GM23248 (cell line): ENCODE measurements at places on chromosomes 1 and 21.

DNA sequence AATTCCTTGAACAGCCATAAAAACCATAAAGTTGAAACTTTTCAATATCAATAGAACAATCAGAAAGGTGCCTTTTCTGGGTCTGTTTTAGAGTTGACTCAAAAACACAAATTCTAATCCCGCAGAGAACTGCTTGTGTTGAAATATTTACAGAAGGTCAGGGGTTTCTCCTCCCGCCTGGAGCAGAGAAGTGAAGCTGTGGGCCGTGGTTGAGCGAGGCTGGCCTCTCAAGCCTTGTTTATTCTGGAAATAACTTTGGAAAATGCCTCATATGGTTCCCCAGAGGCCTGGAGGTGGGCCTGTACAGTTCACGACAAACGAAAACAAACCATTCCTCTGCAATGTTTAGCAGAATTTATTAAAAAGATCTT, 90.8 kb upstream of the ERRFI1 start:
- DNase-seq, result peak; percentile 74

DNA sequence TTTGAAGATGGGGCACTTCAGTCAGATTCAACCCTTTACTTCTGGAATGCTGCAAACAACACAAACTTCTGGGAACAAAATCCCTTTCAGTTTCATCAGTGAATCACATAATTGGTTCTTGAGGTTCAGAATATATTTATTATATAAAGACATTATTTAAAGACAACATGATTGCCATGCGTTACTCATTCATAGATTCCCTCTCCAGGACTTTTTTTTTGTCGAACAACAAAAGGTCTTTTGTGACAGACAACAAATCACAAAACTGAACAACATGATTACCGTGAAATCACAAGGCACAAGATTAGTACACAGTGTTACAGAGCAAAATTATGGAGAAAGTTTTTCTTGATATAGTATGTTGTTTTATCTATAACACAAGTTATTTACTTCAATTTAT, 1815.0 kb downstream of the NCAM2 start:
- DNase-seq, result no peak

GRCh38 chr21:43865540-43866259, 677 bp downstream of the AGPAT3 start:
- peak; percentile 66 for DNase-seq

GRCh38 chr1:185213091-185213490, 56.1 kb downstream of the SWT1 start:
- peak; percentile 21 for DNase-seq

DNA sequence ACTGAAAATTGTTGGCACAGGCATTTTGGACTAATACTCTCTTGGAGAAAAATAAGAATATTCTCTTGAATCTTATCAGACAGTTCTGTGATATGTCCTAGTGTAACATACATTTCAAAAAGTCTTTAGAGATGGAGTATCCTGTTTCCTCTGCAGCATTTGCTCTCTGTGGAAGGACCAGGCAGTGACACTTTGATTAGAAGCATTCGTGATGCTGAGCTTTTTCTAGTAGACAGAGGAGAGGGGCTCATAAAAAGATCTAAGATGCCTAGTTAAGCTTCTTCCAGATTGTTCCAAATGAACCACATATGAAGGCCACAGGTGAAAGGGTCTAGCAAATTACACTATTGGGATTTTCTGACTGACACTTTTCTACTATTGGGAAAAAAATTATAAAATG, 120.3 kb downstream of the C1orf21 start:
- DNase-seq, result no peak

GRCh38 chr1:55821234-55821633, 606.1 kb upstream of the USP24 start:
- no peak for DNase-seq

GRCh38 chr21:43930074-43930847, 65.2 kb downstream of the AGPAT3 start:
- DNase-seq, result no peak

GRCh38 chr1:244341455-244342450, 110.0 kb downstream of the ADSS2 start:
- DNase-seq, result peak; percentile 50

DNA sequence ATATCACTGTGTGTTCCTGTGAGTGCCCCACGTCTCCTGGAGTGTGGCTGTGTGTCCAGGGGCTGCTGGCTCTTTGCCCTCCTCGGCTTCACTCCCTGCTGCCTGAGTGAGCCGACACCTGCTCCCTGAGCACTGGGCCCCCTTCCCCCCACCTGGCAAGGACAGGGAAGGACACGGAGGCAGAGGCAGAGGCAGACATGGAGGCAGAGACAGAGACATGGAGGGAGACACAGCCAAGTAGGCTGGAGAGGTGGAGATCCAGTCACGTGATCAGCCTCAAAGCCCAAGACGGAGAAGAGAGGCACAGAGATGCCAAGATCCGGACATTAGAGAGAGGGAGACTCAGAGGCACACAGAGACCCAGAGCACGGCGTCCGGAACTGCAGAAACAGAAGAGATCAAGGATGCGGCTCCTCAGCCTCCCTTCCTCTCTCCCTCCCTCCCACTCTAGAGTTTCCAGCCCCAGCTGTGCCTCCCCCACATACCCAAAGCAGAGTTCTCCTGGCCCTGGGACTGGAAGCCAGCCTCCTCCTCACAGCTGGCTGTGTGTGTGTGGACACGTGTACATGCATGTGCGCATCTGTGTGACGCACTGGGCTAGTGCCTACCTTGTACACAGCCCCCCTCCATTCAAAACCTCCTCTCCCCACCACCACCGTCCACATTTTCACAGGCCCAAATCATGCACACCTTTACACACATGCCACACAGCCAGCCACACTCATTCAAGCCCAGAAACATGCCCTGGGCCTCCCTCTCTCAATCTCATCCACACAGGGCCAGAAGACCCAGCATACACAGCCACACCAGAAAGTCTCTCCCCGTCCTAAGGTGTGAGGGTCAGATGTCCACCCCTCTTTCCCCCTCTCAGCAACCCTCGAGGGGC, 39.1 kb upstream of the WASF2 start:
- DNase-seq, result peak; percentile 85

DNA sequence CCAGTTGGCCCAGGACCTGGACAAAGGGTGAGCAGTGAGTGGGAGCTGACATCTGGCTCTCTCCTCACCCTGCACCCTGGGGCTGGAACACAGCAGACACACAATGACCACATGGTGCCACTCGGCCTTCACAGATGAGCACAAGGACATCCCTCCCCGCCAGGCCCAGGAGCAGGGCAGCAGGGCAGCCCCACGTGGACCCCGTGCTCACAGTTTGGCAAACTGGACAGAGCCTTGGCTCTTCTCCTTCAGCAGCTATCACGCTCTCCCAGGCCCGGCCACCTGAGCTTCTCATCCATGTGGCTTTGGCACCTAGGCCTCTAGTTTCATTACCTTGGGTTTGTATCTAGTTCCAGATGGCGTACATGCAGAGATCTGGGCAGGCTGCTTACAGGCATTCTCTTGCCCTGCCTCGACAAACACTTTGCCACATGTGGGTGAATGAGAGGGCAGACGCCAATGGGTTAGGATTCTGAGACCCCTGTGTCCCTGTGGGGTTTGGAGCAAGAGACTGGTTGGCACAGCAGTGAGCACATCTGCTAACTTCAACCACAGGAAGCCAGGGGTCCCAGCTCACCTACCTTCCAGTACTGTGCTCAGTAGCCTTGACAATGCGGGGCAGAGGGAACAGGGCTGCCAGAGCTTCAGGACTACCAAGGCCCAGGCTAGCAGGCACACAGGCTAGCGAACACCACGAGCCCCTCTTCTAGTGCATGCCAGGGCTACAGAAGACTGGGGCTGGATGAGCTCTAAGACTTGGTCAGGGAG, 3.4 kb upstream of the PTPRF start:
- no peak for DNase-seq

DNA sequence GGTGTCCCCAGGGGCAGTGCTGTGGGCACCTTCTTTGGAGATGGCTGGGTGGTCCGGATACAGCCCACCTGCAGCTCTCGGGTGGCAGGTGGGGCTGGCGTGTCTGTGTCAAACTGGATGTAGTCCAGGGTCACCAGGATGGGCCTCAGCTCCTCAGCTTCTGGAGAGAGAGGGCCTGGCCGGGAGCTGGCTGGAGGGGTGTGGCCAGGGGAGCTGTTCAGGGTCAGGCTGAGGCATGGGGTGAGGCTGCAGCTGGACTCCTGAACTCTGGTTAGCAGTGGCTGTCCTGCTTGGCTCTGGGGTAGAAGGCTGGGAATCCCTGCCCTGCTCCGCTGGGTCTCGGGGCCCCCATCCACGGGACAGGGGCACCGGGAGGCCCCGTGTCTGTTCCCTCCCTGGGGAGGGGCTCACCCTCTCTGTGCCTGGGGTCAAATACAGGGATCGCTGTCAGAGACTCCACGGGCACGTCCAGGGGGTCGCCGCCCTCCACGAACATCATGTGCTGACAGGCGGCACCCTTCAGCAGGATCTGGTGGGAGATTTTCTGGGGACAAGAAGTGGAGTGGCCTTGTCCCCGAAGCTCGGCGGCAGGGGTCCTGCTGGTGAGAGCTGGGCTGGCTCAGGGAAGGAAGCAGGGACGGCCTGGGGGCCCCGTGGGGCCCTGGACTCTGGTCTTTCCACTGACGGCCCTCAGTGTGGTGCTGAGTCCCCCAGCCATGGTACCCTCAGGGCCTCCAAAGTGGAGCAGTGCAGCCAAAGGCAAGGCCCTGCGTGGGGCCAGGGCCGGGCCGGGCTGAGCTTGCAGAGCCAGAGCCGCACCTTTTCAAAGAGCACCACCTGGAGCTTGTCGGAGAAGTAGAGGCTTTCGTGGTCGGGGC, 4.1 kb upstream of the TMEM52 start:
- no peak for DNase-seq

DNA sequence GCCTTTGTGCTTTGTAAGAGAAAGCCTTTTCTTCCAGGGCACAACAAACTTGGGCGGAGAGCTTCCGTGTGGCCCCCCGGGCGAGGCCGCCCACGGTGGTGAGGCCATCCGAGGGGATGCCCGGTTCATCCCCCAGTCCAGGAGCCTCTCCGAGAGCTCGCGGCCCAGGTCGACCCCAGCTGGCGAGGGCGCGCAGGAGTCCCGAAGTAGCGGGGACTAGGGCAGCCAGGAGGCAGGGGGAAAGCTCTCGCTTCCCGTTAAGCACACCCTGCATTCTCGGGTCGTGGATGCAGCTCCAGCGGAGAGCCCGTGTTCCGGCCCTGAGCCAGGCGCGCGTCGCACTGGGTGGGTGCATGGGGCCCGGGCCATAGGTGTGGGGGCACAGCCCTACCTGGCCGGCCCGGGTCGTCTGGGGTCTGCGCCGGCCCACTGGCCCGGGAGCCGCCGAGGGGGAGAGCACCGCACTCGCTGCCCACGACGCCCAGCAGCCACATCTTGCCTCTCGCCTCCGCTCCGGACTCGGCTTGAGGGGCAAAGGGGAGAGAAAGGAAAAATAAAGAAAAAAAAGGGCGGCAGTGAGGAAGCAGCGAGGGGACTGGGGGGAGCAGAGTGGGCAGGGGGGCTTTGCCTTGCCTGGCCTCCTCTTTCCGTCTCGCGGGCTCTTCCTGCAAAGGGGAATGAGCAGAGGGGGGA, 1.8 kb downstream of the RNF220 start:
- peak; percentile 31 for DNase-seq

GRCh38 chr1:41056907-41057306, 35.4 kb upstream of the SLFNL1 start:
- DNase-seq, result no peak

GRCh38 chr1:89630048-89630447, 2.9 kb upstream of the LRRC8C start:
- DNase-seq, result no peak

- peak; percentile 93 for DNase-seq
Observed at GRCh38 chr1:53732912-53733317, 6.0 kb downstream of the GLIS1 start.

DNA sequence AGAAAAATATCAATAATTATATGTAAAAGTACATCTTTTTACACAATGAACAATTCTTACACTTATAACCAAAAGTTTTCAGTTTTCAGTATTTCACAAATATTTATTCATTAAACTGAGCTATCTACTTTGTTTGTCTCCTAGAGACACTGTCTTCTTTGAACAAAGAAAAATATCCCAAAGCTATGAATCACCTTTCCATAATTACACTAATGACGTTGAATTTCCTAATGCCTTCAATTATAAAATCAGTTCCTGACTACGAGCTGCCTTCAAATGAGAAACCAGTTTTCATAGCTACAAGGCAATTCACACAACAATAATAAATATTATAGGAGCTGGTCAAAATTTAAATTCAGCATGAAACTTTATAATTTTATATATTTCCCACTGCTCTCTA, 201.8 kb upstream of the BRINP3 start:
- DNase-seq, result no peak

DNA sequence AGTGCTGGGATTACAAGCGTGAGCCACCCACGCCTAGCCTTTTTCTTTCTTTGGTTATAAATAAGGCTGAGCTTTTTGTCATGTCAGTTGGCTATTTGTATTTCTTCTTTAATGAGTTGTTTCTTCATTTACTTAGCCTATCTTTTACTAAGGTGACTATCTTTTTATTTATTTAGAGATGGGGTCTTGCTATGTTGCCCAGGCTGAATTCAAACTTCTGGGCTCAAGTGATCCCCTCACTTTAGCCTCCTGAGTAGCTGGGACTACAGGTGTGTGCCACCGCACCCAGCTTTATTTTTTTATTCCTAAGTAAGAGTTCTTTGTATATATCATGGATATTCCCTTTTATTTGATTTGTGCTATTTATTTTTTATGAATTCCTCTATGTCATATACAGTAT, 11.9 kb downstream of the DMBX1 start:
- no peak for DNase-seq

DNA sequence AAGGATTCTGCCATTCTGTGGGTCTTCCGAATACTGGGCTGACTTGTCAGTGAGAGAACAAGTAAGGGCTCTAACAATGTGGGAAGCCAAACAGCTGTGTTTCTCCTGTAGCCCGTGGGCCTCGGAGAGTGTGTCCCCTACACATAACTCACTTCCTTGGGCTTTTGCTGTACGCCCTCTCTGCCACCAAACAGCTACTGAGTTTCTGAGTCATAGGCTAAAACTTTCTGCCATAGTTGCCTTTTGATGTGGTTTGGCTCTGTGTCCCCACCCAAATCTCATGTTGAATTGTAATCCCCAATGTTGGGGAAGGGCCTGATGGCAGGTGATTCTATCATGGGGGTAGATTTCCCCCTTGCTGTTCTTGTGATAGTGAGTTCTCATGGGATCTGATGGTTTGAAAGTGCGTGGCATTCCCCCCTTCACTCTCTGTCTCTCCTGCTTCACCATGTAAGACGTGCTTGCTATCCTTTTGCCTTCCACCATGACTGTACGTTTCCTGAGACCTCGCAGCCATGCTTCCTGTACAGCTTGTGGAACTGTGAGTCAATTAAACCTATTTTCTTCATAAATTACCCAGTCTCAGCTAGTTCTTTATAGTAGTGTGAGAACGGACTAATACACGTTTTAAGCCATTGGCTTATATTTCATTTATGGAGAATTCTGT, 194.8 kb upstream of the HMCN1 start:
- DNase-seq, result no peak

DNA sequence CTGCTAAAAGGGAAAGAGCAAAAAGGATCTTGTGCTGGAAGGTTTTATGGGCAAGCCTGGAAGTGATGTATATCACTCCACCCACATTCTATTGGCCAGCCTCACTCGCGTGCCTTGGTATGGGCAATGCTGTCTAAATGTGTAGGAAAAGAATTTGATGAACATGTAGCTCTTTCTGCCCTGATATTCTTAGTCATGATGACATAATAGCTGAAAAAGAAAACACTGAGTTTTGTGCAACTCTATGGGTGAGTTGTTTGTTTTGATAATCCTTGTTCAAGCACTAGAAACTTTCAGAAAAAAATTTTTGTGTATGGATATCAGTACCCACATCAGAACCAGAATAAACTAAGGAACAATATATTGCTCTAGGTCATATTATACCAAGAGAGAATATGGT, 231.5 kb upstream of the ST6GALNAC5 start:
- peak; percentile 44 for DNase-seq

- DNase-seq, result no peak
Observed at GRCh38 chr1:221139991-221140390, 260.7 kb downstream of the HLX start.
